ENCODE measurements at places on chromosomes 13 and 19.

DNA sequence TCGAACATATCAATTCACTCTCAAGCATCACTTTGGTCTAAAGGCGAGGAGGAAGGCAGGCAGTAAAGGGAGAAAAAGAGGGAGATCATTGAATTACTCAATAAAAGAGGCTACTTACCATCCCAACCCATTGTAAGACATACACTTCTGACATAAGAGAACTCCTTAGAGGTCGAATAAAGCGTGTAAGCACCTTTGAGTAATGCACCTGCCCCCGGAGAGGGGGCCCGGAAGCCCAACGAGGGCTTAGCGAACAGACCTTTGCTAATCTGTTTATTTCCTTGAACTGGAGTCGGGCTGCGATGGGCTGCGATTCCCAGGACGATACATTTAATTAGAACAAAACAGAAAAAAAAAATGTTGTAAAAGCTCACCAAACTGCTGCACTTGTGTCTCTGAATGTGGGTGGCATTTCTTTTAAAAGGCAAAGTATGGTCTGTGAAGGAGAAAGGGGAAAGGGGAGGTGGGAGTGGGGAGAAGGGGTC is 3.0 kb downstream of the ZC3H4 start:
- no peak for DNase-seq

- no peak for DNase-seq
Observed at GRCh38 chr13:73109969-73110368, 51.2 kb downstream of the KLF5 start.

DNA sequence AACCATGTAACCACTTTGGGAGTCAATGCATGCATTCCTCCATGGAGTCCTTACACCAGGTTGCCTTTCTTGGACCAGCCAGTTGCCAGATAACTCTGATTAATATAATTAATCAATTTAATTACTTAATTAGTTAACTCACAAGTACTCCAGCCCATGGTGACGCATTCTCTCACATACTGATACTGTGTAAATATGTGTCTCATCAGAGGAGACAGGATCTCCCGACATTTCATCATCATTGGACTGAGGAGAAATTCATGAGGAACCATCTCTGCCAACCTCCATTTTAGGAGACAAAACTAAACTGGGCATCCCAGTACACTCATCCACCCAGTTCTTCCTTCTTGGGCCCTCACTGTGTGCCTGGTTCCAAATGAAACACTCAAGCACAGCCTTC is 6.5 kb upstream of the CASP14 start:
- no peak for DNase-seq

DNA sequence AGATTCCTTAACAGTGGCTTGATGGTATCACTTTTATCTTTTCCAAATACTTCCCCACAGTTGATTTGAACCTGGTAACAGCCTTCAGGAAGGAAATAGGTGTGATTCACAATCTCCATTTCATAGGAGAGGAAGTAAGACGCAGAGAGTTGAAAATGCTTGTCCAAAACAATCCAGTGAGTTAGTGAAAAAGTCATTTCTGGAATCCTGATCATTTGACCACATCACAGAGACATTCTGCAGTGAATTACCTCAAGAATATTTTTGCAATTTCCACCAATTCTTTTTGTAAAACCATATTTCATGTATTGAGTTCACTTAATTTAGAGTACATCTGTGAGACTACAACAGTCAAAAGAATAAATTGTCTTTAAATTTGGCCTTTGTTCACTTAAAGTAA is 292.8 kb downstream of the DCLK1 start:
- DNase-seq, result no peak

DNA sequence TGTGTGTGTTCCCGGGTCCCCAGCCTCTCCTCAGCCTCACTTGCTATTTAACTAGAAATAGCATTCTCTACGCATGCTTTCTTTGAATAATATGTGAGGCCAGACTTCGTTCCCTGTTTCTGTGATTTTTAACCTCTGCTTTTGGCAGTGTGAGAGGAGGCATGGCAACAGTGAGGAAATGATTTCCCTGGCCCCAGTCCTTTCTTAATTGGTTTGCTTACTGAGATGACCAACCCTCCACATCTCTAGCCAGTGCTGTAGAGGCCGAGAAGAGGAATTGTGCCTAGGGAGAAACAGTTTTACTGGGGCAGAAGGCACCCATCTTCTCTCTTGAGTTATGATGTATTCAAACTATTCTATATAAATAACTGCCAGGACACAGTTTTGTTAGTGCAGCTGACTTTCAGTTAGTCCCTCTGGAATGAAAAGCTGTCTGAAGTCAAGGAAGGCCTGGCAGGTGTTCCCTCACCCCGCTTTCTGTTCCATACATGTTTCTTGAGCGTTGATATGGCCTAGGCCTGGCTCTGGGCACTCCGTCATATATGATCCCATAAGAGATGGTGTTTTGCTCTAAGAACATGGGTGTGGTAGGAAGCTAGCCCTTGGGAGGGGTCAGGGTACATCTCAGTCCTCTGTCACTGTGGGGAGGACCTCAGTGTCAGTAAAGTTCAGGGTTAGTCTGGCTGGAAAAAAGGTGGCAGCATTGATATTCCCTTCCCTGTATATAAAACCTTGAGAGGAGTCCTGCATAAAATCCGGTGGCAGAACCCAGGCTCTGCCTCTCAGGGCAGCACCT is 73.7 kb upstream of the NPAS1 start:
- no peak for DNase-seq

DNA sequence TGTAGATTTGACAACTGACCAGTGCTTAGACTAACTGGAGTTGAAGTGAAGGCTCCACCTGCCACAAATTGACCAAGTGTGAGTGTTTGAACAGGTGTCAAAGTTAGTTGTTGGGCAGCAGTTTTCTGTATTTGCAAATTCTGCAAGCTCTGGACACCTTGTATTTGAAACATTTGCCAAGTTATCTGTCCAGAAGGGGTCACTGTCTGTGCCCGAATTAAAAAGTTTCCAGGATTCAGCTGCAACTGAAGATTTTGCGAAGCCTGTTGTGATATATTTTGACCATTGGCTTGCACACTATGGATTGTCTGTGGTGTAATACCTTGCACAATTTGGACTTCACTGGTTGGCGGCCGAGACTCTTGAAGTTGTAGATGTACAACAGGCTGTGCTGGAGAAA is 1690.7 kb downstream of the SLITRK5 start:
- DNase-seq, result no peak

DNA sequence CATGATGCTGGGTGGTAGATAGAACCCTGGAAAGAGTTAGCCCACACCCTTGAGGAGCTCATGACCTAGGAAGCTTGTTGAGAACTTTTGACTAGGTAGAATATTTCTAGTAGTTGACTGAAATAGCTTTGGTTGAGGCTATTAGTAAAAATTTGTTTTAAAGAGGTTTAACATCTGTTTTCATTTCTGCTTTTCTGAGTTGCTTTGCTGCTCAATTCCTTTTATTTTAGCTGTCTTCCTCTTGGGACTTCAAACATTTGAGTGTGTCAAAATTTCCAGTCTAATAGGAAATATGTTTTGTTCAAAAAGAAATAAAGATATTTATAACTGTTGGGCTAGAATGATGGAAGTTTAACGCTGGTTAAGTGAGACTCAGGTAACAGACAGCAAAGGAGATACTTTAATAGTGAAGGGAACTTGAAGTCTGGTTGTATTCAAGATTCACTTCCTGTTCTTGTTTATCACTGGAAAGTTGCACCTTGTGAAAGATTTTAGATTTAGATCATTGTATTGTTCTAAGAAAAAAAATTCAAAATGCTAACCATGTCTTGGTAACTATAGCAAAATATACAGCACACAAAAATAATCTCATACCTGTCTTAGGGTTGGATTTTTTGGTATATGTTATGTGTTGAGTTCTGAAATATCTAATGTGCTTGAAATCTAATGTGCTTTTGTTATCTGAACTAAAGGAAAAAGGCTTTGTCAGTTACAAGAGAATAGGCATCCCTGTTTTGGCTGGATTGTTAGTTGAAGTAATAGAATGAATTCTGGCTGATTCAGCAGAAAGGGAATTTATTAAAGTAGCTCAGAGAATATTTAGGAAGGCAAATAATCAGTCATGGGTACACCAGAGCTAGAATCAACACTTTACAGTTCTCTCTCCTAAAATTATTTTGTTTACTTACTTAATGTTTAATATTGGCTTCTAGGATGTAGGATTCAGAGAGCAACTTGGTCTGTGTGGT is 24.4 kb upstream of the GPR18 start:
- DNase-seq, result no peak

GRCh38 chr13:80134346-80134745 is 206.6 kb downstream of the SPRY2 start:
- no peak for DNase-seq

GRCh38 chr19:51203916-51204315 is 21.0 kb upstream of the CD33 start:
- no peak for DNase-seq

DNA sequence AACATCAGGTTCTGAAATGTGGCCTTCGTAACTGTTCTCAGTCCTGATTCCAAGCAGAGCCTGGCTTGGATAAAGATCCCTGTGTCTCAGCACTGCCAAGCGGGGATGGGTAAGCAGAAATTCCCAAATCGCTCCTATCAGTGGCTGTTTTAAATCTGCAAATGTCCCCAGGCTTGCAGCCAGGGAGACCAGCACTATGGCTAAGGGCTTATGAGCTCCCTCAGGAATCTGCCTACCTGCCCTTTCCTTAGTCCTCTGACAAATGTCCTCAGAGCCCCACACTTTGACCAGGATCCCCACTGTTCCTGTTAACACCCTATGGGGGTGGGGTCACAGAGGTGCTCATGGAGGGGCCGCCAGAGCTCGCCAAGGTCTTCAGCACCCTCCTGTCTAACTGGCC is 1062.8 kb downstream of the UQCRFS1 start:
- DNase-seq, result no peak

- no peak for DNase-seq
Observed at GRCh38 chr19:17337675-17338432, 501 bp downstream of the GTPBP3 start.
